ENCODE measurements at places on chromosomes 11 and 22.

GRCh38 chr11:123544631-123545375, 109.6 kb downstream of the SCN3B start:
- DNase-seq = no peak

DNA sequence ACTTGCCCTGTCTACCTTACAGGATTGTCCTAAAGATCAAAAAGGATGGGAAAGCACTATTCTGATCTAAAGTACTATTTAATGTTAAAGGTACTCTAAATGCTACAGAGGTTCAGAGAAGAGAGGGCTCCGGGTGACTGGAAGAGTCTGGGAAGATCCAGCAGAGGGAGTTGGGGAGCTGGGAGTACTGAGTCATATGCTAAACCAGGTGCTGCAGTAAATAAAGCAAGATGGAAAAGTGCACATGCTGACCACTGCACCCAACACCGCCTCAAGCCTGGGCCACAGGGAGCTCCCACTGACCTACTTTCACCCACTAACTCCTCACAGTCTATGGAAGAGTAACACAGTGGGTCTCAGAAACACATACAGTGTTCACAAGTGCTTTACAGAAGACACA, 49.3 kb downstream of the WT1 start:
- no peak for DNase-seq

DNA sequence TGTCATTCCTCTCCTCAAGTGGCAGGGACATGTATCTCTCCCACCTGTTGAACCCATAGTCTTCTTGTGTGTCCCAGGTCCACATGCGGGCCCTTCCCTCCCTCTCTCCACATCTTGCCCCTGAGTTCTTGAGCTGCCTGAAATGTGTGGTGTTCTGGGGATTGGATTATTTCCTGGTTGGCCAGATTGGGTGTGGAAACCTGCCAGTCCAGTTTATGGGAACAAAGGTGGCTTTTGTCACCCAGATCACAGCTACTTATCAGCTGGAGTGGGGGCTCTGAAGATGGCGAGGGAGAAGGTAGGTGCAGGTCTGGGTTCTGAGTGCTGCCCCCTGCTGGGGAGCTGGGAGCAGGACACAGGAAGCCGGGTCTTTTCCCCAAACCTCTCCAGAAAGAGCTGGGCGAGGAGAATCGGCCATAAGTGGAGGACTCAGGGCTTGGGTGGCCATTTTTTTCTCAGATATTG, 14.2 kb downstream of the DTX4 start:
- DNase-seq = no peak

- no peak for DNase-seq
Measured at GRCh38 chr11:12121011-12121410, 10.6 kb downstream of the MICAL2 start.

- no peak for DNase-seq
Measured at GRCh38 chr11:32751381-32751780, 43.1 kb downstream of the CCDC73 start.

DNA sequence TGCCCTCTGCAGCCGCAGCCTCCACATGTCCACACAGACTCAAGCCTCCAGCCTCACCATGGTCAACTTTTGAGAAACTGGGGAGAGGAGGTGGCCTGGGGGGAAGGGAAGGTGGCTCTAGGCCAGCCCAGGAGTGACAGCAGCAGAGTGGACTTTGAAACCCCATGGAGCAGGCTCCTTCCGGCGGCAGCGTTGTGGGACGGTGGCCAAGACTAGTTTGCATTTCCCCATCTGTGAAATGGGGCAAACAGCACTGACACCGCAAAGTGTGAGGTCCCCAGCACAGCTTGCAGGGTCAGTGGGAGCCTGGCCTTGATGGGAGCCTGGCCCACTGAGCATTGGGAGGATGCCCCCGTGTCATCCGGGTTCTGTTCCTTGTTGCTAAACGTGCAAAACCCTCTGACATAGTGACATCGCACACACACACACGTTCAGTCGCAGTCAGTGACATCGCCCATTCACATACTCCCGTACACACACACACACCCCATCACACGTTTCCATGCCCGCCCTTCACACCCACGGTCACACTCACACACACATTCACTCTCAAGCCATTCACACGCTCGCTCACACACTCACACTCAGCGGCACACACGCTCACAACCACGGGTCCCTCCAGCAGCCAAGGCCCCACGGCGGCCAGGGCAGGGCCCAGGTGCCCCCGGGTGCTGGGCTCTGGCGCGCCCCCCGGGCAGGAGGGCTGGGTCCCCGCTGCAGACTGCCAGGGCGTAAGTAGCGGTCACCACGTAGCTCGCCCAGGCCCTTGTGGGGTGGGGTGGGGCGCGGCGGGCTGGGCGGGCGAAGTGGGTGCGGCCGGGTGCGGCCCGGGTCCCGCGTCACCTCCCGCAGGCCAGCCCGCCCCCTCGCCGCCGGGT, 585 bp downstream of the CYB5R3 start:
- DNase-seq = no peak

DNA sequence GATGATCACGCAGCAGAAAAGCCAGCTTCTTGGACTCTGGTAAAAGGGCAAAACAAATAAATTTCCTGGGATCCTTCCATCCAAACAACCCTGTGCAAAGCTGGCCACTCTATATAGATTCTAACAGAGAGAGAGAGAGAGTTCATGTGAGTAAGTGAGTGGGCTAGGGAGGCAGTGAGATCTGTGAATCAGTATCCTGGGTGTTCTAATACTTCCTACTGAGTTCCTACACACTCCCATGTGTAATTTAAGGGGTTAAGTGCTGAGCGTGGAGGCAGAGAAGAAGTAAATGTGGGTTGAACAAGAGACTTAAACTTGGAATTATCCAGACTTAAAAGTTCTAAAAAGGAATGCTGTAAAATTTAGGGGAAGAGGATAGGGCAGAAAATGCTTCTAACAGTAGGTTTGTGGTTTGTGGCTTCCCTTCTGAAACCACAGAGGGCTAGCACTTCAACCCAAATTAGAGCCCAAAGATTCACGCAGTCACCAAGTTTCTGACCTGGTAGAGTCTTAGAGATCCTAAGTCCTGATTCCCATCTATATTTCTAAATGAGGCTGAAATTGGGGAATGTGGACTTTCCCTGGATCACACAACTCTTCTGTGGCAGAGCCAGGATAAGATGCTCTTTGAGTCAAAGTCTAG, 413.9 kb downstream of the TENM4 start:
- peak; percentile 3 for DNase-seq
